ENCODE measurements at places on chromosomes 6 and 20.
A peak's percentile ranks its signal among the peaks of the same experiment; 100 is the strongest.

- no peak for DNase-seq
Measured at GRCh38 chr6:132400883-132401617, at the start of gene MOXD1. Gene MOXD1 (minus strand): TSS chr6:132401475. CDS start chr6:132401426, 49 bp downstream.

DNA sequence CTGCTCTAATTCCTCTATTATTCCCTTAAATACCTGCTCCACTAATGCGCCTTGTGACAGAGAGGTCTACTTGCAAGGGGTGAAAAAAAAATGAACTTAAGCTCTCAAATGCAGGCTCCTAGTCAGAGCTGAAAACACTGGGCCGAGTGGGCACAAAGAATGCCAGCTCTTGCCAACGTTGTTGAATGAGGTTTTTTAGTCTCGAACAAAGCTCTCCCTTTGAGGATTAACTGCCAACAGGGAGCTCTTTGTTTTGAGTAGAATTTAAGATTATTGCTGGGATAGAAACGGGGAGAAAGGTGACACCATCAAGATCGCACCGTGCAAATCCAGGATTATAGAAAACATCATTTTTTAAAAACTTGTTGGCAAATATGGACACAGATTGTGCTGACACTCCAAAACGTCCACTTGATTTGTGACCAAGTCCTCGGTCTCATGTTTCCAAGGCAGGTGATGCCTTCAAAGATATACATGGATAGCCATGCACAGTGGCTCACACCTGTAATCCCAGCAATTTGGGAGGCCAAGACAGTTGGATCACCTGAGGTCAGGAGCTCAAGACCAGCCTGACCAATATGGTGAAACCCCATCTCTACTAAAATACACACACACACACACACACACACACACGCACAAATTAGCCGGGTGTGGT, 163.2 kb downstream of the BMP7 start:
- no peak for DNase-seq

DNA sequence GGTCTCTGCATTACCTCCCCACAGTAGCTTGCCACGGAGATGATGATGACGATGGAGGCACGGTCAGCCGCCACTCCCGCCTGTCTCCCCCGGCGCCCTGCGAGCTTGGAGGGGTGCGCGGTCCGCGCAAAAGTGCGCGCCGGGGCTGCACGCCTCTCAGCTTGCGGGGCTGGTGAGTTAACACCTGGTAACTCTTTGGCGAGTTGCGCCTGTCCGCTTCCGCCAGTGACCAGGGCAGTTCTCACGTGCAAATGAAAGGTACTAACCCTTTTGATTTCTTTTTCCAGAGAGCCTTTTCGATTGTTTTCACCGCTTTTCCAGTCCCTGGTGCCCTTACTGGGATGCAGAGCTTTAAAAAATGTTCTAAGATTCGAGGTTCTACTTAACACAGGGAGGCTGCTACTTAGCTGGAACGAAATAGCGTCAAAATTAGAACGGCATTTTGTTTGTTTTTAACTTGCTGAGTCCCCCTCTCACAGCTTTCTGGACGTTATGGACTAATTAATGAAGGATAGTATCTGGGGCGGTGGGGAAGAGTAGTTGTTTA, 6.2 kb downstream of the GRIK2 start:
- no peak for DNase-seq

DNA sequence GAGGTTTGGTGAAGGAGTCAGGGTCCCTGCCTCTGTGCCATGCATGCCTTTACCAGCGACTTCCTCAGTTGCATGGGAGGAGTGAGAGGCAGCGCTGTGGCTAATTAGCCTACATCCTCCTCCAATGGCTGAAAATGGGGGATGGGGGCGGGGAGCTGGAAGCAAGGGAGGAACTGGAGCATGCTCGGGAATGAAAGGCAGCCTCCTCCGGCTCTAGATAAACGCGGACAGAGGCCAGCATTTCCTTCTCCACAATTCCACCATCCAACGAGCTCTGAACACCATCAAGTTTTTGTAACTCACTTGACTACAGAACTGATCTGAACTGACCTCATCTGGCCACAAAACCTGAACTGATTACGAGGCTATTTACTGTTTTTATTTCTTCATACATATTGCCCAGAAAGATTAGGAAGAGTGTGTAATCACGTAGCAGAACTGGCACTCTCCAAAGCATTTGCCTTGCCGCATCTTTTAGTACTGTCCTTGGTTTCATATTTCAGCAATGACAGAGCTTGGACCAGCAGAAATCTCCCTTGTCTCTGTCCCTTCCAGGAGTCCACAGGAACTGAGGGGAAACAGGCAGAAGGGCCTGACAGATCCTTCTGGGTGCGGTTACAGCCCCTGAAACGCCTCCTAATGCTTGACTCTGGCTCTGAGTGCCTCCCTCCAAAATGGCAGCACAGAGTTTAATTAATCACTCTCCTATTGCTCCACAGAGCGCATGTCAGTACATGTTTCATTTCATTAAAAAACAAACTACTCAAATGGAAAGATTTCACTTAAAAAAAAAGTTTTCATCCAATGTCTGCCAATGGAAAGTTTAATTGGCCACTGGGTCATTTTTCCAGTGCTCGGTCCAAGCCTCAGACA, 58.2 kb upstream of the TRAF3IP2 start:
- DNase-seq = no peak

GRCh38 chr20:51492167-51493092, 50.1 kb downstream of the NFATC2 start:
- peak; percentile 15 for DNase-seq

- DNase-seq = no peak
Measured at GRCh38 chr20:60020251-60020650, 62.0 kb downstream of the CDH26 start.

DNA sequence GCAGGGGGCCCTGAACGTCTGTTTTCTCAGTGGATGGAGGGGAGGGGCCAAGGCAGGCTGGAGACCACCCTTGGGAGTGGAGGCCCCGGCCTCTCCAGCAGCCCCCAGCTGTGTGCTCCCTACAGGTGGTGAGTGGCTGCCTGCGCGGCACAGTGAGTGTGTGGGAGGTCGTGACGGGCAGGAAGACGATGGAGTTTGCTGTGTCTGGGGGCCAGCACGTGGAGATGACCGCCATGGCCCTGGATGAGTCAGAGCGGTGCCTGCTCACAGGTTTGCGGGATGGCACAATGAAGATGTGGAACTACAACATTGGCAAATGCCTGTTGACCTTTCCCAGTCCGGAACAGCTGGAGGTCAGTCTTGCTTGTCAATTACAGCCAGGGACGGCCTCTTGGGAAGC, 52.6 kb downstream of the EFCAB8 start:
- DNase-seq = no peak

- DNase-seq = no peak
Measured at GRCh38 chr20:38581013-38581412, at the start of gene ADIG. Gene ADIG (plus strand): TSS chr20:38581197. CDS start chr20:38581251, 54 bp downstream.

GRCh38 chr6:50404643-50405042, 308.7 kb upstream of the TFAP2D start:
- no peak for DNase-seq

DNA sequence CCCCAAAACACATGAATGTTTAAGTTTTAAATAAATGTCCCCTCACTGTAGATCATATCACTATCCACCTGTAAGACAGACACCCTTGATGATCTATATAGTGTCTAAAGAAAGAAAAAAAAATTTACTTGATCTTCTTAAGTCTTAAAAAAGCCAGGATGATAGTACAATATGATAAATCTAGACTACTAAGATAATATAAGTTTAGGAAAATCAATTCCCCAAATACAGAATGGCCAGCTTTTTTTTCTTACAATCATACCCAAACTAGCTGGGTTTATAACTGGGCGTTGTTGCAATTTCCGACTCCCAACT, 14.4 kb downstream of the ZNF217 start:
- no peak for DNase-seq

DNA sequence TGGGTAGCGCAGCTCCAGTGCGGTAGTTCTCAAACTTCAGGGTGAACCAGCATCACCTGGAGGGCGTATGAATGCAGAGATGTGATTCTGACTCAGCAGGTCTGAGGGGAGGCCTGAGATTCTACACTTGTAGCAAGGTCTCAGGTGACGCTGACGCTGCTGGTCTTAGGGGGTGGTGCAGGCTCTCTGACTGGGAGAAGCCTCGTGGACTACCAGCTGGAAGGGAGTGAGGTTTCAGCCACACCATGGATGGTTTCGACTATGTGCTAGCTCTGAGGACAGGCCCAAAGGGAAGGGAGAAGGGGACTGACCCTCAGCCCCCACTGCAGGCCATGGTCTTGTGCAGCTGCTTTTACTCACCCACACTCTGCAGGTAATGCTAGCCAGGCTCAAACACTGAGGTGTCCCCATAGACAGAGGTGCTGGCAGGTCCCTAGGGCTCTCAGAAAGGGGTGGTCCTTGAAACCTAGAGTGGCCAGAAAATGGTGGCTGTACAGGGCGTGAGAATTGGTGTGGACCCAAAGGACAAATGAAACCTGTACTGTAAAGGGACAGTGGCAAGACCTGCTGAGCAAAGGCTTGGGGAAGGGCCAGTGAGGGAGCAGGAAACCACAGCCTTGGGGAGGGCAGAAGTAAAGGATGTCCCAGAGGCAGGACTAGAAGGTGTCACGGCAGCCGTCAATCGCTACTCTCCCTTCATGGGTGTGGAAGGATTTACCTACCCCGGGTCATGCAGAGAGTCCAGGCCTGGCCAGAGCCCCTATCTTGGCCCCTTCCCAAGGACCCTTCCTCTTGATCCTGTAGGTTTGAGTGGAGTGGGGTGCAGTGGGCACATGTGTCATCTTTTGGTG, 52.7 kb downstream of the EBF4 start:
- no peak for DNase-seq

GRCh38 chr20:19121463-19121862, 91.0 kb upstream of the SLC24A3 start:
- no peak for DNase-seq
